ENCODE measurements at places on chromosomes 1 and 21. TPM values are rescaled to one million over a fixed set of nuclear protein-coding genes. Genes with fewer than 3 reads are reported as not detected.

Gene GREM2
- not detected for total RNA-seq

Gene SLAMF9
- total RNA-seq = not detected

Gene SLAMF1
- 70.3 TPM for total RNA-seq

Gene OTUD3
- total RNA-seq = 20.9 TPM

Gene SFN
- 1.3 TPM for total RNA-seq

All from CD4-positive, CD25-positive, alpha-beta regulatory T cell (primary cell).